CD8-positive, alpha-beta T cell (primary cell): ENCODE measurements at places on chromosomes 7 and 10. TPM values are rescaled to one million over a fixed set of nuclear protein-coding genes. Genes with fewer than 3 reads are reported as not detected.

GRCh38 chr10:64690194-64690593 is 1169.0 kb downstream of the REEP3 start:
- DNase-seq, result no peak

GRCh38 chr7:120941064-120941463 is 9.5 kb upstream of the ING3 start:
- DNase-seq, result no peak

GRCh38 chr7:83270407-83270806 is 107.7 kb upstream of the PCLO start:
- DNase-seq, result no peak

GRCh38 chr7:107957436-107957835 is 45.5 kb downstream of the LAMB1 start:
- DNase-seq, result no peak

DNA sequence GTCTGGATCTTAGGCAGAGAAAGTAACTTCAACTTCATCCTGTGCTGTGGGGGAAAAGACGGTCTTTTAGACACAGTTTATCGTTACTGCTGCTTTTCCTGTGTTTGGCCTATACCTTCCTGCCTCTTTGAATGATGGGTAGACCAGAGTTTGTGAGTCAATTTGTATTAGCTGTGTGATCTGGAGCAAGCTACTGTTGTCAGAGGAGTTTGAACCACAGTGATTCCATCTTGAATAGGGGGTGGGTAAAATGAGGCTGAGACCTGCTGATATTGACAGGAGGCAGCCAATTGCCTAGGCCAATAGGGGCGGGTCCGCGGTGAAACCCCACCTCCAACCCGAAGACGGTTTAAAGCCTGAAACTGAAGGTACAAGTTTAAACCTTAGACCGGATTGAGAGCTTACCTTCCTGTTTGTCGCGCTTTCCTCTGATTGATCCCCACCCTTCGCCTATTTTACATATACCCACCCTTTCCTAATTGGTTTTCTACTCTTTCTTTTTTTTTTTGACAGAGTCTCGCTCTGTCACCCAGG is 35.8 kb upstream of the EIF4H start:
- DNase-seq, result no peak

- no peak for DNase-seq
These were observed 11.6 kb downstream of the SEMA3D start for GRCh38 chr7:85175217-85175616.

GRCh38 chr7:133672866-133673265 is 420.0 kb downstream of the EXOC4 start:
- no peak for DNase-seq

GRCh38 chr10:19826712-19827111 is 10.5 kb downstream of the PLXDC2 start:
- no peak for DNase-seq

DNA sequence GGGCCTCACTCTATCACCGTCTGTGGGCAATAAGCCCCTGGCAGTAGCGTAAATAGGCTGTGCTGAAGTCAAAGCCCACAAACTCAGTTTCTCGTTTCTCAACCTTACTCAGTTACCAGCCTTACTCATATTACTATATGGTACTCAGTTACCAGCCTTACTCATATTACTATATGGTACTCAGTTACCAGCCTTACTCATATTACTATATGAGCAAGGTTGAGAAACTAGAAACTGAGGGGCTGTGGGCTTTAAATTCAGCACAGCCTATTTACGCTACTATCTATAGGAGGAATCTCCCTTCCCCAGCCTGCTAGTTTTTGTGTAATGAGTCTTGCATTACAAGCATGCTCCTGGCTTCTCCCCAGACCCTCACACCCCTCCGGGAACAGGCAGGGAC is 35.4 kb downstream of the CCDC3 start:
- DNase-seq, result no peak

DNA sequence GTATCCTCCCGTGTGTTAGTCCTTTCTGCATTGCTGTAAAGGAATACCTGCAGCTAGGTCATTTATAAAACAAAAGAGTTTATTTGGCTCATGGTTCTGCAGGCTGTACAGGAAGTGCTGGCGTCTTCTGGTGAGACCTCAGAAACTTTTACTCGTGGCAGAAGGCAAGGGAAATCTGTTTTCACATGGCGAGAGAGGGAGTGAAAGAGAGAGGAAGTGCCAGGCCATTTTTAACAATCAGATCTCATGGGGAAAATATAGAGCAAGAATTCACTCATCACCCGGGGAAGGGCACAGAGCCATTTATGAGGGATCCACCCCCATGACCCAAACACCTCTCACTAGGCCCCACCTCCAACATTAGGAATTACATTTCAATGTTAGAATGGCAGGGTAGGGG is 952.2 kb downstream of the CNTNAP2 start:
- DNase-seq, result no peak

DNA sequence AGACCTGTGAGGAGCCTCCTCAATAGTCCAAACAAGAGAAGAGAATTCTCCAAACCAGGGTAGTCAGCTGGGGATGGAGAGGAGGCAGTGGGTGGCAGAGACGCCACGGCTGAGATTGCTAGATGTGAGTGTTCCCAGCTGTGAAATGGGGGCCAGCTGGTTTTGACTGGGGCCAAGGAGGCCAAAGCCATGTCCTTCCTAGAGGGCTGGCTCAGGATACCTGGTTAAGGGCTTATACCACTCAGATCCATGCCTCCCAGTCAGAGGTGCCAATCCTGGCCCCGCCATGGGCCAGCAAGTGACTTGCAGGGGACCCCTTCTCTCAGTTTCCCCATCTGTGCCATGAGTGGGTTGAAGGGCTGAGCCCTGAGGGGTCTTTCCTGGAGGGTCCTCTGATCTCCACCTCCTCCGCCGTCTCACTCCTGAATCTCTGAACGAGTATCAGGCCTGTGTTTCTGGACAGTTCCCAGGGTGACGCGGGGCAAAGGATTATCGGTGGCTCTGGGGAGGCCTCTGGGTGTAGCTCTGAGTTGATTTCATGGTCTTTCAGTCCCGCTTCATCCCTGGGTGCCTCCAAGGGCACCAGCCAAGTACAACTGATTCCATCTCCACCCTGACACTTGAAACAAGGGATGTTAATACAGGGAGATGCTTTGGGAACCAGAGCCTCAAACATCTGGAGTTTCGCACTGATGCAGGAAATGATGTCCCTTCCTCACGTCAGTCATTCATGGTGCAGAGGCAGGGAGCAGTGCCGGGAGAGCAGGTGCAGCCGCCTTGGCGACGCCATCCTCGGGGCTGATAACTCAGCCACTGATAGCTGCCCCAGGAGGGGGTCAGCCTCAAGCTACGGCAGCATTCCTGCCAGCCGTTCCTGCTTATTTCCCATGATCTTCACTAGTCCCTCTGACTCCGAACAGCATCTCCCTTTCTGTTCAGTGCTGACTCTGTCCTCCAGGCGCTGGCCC is 126.7 kb downstream of the RGS10 start:
- DNase-seq, result no peak

OR2A1 gene
- total RNA-seq, result not detected

PPP1R9A gene
- 0.08 TPM for total RNA-seq

NEUROD6 gene
- not detected for total RNA-seq

SFMBT2 gene
- 30.3 TPM for total RNA-seq

FBXL13 gene
- total RNA-seq, result 2.4 TPM

BLNK gene
- total RNA-seq, result 0.44 TPM

POU6F2 gene
- not detected for total RNA-seq

MYOZ1 gene
- total RNA-seq, result not detected

ZNF365 gene
- total RNA-seq, result 0.60 TPM
